Dermis blood vessel endothelial cell (primary cell): ENCODE measurements at places on chromosomes 2 and 18. TPM values are rescaled to one million over a fixed set of nuclear protein-coding genes. Genes with fewer than 3 reads are reported as not detected.
A peak's percentile ranks its signal among the peaks of the same experiment; 100 is the strongest.

- peak; percentile 88 for DNase-seq
Observed at GRCh38 chr2:205680067-205680466, 2.2 kb upstream of the NRP2 start.

DNA sequence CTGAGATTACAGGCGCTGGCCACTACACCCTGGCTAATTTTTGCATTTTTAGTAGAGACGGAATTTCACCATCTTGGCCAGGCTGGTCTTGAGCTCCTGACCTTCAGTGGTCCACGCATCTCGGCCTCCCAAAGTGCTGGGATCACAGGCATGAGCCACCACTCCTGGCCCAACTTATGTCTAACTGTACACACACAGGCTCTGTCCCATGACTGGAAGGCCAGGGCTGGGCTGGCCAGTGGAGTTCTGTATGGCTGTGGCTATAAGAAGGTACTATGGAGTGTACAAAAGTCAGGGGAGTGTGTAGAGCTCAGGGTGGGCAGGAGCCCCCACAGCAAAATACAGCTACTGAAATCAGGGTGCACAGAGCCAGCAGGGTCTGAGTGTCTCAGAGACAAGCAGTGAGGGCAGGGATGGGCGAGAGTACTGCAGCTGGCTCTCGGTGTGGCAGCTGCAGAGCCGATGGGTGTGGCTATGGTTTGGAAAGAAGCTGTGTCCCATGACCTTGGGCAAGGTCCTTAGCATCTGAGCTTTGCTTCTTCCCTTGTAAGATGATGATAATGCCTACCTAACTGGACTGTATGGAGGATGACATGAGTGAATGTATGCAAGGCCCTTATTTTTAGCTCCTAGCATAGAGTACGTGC lies 10.4 kb upstream of the MSGN1 start:
- DNase-seq, result no peak

DNA sequence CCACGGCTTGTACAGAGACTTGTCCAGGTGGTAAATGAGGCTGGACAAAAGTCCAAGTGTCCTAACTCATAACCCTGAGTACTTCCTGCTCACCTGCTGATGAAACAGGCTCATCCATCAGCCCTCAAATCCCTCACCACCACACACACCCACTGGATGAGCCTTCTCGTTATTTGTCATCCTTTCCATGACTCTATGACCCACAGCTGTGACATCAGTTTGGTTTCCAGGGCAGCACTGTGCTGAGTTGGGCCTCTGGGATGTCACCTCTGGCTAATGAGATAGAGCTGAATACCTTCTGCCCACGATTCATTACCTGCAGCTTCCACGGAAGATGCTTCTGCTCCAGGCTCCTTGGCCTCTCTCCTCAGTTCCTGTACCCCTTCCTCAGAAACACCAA lies 39.4 kb downstream of the SLC14A2 start:
- DNase-seq, result no peak

- DNase-seq, result no peak
Observed at GRCh38 chr2:146041274-146041910, 1521.5 kb upstream of the ZEB2 start.

- no peak for DNase-seq
Observed at GRCh38 chr18:48580782-48581181, 42.0 kb downstream of the CTIF start.

- no peak for DNase-seq
Observed at GRCh38 chr2:47510745-47511144, 107.8 kb downstream of the MSH2 start.

DNA sequence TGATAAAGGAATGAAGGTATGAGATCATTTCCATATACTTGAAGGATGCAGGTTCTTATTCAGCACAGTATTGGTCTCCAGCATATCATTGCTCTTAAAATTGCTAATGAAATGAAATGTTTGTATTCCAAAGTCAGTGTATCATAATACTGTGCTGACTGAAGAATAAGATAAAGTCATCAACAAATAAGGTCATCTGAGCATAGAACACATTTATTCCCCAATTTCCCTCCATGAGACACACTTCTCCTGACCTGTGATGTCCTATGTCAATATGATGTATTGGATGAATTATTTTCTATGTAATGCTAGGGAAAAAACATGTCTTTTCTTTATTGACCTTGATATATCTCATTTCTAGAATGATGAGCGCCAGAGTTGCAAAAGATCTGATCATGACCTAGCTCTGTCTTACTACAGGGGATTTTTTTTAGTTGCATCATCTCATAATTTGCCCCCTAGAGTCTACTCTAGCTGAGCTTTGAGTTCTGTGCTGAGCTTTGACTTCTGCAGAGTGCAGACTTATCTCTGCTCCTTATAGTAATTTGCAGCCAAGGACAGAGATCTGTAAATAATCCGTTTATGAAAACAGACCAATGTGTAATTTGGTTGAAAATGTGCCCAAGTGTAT lies 859.8 kb downstream of the TRIB2 start:
- no peak for DNase-seq

DNA sequence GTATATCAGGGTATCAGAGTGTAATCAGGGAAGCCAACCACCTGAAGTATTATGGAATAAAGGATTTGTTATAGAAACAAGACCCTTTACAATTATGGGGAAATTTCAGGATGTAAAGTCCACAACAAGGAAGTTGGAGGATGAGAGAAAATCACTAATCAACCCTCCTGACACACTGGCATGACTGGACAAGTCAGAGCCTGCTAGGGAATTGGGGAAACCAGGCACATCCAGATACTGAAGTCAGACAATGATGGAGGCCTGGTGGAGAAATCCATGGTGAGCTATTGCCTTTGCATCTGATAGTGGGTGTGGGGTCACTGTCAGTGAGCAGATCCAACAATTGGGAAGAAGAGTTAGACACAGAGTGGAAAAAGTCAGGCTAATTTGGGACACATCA lies 158.8 kb upstream of the FBXO11 start:
- no peak for DNase-seq

COL5A2 gene
- total RNA-seq, result 72.6 and 87.1 TPM in 2 replicates

ID2 gene
- total RNA-seq, result 31.4 and 68.2 TPM in 2 replicates

DUSP19 gene
- total RNA-seq, result 2.6 and 4.4 TPM in 2 replicates

LIPG gene
- total RNA-seq, result 1.9 and 54.6 TPM in 2 replicates

TBR1 gene
- not detected in 2 replicates for total RNA-seq
